ENCODE measurements at places on chromosomes 2 and 18.

DNA sequence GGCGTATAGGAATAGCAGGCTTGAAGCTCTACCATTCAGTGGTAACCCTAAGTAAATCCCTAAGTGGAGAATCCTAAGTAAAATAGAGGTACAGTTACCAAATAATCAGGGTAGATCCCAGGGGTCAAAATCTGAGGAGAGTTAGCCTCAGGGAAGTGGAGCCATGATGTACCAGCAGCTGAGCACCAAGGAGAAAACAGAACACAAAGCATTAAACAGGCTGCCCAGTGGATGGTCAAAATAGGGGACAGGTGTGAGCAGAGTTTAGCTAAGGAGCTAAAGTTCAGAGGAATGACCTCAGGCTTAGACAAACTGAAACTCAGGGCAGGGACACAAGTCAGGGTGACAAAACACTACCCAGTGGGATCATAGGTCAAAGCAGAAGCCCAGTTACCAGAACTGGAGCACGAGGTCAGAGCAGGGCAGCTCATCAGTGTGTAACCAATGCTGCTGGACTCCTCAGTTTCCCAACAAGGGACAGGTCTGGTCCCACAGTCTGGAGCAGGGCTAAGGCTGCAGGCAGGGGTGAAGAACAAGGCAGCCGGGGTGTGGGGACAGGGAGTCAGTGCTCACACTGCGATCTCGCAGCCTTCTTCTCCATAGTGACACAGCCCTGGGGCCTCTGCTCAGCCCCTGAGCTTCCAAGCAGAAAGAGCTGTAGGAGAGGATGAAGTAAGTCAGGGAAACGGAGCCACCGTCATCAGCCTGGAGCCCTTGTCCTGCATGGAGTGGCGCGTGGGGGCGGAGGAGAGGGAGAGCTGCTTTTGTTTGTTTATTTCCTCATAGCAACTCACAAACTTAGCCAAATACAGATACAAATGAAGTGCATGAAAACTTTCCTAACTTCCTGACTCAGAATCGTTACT, 264.0 kb downstream of the MREG start:
- no peak for DNase-seq

DNA sequence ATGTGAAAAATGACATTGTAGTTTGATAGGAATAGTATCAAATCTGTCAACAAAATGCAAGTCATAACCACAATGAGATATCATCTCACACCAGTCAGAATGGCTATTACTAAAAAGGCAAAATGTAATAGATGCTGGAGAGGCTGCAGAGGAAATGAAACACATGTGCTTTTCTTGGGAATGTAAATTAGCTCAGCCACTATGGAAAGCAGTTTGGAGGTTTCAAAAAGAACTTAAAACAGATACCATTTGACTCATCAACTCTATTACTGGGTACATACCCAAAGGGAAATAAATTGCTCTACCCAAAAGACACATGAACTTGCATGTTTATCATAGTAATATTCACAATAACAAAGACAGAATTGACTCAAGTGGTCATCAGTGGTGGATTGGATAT, 572.6 kb downstream of the TRIB2 start:
- DNase-seq: no peak

- DNase-seq: no peak
Observed at GRCh38 chr2:232290668-232291067, 87.9 kb upstream of the ALPP start.

GRCh38 chr2:191591025-191591424, 86.9 kb upstream of the NABP1 start:
- DNase-seq: no peak

DNA sequence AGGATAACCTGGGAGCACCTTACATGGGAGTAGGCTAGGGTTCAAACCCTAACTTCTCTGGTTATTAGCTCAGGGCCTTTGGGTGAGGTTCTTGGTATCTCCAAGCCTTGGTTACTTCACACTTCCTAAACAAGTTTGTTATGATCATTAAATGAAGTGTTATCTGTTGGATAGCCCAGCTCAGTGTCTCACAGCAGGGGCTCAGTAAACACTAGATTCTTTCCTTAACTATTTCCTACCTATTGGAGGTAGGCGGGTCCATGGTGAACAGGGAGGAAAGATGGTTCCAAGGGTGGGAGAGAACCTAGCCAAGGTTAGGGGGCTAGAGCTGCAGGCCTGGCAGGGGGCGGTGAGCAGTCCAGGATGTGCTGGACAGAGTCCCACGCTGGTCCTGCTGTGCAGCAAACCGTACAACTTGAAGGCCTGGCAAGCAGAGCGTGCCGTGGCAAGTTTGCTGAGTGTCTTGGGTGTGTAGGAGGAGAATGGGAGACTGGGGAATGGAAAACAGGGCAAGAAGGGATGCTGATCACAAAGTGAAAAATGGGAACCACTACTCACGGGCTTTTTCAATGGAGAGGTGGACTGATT, 259.1 kb downstream of the PRKCE start:
- no peak for DNase-seq

DNA sequence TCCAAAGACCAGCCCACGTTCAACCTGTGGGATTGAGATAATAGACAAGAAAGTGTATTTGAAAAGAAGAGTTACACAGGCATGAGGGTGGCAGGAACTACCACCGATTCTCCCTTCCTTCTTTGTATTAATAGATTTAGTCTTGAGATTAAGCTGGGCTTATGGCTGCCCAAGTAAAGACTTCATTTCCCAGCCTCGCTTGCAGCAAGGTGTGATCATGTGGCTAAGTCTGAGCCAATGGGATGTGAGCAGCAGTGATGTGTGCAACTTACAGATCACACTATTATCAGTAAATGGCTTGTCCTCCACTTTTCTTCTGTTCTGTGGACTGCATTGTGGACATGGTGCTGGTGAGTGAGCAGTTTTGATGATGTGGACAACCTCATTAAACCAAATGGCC, 101.7 kb downstream of the POLR1A start:
- no peak for DNase-seq

DNA sequence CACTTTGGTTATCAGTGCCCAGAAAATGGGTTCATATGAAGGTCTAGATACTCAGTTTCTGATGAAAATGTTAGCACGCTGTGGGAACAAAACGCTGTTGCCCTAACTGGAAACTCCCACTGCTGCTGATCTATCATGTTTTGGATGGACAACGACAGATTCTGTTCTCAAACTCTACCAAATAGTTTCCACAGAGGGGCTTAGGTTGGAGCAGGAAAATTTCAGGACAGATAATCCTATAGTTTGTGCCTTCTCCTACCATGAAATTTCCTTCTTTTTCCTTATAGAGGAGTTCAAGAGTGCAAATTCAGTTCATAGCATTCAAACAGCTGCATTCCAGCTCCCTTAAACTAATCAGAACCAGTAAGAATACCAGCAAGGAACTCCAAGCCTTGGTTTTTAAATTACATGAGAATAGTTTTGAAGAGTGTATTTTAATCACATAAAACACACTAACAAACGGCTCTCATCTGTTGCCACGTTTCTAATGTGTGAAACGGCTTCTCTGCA, 58.7 kb upstream of the RALBP1 start:
- no peak for DNase-seq

- no peak for DNase-seq
Observed at GRCh38 chr2:173647681-173648311, 293.1 kb downstream of the CDCA7 start.

DNA sequence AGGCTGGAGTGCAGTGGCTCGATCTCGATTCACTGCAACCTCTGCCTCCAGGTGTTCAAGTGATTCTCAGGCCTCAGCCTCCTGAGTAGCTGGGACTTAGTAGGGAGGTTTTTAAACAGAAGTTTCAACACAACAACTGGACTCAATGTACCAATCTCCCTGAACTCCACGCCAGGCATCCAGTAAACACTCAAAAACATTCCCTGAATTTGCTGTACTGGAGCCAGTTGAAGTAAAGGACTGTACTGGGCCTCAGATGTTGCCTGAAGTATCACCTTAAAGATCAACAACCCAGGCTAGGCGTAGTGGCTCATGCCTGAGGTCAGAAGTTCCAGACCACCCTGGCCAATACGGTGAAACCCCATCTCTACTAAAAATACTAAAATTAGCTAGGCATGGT, 22.4 kb downstream of the RAB1A start:
- DNase-seq: no peak

DNA sequence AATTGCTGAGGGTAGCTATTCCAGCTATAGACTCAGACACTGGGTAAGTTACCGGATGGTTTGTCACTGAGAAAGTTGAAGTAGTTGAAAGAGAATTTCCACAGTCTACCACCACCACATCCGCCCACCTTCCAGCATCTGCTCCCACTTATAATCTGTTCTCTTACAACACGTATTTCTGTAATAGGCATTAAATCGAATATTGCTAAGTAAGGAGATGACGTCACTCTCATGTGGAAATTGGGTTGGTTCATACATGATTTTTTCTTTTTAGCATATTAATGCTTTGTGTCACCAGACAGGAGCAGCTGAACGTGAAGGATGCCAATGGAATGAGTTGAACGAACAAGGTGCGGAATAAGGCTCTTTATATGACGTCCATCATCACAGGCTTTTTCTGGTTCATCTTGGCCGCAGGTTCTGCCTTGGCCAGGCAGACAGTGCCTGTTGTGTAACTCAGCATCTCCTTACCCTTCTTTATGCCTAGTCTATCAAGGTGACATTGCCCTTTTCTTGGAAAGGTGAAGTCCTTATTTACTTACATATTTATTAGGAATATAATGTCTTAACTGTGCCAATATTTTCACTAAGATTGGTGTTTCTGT, 45.9 kb downstream of the THUMPD2 start:
- DNase-seq: no peak

DNA sequence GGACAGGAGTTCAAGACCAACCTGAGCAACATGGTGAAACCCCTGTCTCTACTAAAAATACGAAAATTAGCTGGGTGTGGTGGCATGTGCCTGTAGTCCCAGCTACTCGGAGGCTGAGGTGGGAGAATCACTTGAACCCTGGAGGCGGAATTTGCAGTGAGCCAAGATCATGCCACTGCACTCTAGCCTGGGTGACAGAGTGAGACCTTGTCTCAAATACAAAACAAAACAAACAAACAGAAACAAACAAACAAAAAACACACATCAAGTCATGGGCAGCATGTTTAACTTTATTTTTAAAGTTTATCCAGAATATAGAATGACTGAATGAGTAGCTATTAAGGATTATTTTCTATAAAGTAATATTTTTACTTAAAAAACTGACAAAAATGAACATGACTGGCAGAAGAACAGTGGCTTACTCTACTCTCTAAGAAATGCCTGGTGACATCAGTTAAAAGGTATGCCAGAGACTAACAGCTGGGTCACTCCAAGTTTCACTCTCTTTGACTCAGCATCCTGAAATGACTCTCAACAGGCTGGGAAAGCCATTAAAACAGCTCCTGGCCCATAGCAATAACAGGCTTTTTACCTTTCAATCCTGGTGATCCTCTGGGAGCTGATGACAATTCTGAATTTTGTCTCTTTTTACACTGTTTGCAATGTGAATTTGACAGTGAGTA, 281.6 kb upstream of the STON1 start:
- DNase-seq: no peak

DNA sequence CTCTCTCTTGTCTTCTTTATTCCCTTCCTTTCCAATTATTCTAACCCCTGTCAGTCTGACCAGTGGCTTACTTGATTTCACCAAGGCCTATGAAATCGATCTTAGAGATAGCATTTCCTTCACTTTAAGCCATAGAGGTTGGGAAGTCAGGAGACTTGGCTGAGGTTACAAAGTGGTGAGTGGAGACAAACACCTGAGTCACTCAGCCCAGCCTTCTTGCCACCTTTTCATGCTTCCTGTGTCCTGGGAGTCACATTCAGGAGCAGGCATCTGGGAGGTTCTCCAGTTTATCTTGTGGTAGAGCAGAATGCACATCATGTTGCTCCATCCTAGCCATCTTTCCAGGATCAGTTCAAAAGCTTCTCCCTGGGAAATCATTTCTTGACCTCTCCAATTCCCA, 59.1 kb downstream of the VSNL1 start:
- DNase-seq: no peak

DNA sequence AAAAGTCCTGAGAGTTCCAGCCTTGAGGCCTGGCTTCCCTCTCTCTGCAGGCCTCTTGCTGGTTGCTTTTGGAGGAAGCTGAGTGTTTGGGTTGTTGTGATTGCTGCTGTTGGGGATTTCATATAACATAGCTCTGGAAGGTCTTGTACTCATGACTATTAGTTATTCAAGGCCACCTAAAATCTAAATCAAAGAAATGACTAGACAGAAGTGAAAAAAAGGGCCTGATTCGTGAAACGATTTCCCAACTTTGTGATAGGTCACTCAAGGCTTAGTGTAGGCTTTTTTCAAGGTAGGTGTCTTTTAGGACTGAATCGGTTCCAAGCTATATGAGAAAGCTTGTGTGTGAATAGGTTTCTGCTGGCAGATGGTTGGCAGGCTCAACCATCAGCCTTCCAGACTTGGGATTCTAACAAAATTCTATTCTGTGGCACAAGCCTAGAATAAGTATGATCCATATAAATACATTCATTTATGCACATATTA, 164.4 kb downstream of the FMNL2 start:
- DNase-seq: no peak

GRCh38 chr18:65468881-65469280, 281.9 kb upstream of the CDH7 start:
- DNase-seq: no peak

DNA sequence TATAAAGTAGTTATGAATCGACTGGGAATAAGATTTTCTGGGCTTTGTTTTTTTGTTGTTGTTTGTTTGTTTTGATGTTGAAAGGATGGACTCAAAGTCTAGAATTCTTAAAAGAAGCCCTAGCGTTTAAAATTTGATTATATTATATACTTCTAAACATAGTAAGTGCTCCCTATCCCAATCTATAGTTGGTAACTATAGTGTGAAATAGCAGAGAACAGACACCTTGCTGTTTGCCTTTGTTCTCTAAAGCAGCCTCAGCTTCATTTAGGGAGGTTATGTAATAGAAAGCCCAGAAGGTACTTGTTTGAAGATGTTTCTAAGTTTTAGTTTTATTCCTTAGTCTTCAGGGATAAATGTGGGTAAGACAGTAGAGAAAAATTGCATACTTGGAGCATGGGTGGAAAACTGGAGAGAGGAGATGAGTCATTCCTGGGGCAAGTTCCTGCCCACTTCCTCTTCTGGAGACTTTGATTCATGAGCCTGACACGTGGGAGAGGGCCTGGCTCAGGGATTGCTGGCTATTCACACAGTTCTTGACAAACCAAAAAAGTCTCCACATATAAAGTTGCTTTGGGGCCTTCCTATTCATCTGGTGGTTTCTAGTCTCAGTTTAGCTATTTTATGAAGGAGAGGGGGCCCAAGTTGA, 131.9 kb downstream of the MYO1B start:
- peak; percentile 18 for DNase-seq

- no peak for DNase-seq
Observed at GRCh38 chr2:173229086-173229485, 125.6 kb upstream of the CDCA7 start.

- no peak for DNase-seq
Observed at GRCh38 chr2:234479465-234479864, 17.4 kb downstream of the ARL4C start.

DNA sequence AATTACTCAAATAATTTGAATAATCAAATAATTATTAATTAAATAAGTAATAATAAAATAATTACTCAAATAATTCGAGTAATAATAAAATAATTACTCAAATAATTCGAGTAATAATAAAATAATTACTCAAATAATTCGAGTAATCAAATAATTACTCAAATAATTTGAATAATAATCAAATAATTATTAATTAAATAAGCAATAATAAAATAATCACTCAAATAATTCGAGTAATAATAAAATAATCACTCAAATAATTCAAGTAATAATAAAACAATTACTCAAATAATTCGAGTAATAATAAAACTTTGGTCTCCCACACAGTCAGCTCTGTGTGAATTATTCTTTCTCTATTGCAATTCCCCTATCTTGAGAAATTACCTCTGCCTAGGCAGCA, 30.0 kb upstream of the LINC00305 start:
- DNase-seq: no peak
